ENCODE measurements at places on chromosomes 12 and 14.
A peak's percentile ranks its signal among the peaks of the same experiment; 100 is the strongest.

DNA sequence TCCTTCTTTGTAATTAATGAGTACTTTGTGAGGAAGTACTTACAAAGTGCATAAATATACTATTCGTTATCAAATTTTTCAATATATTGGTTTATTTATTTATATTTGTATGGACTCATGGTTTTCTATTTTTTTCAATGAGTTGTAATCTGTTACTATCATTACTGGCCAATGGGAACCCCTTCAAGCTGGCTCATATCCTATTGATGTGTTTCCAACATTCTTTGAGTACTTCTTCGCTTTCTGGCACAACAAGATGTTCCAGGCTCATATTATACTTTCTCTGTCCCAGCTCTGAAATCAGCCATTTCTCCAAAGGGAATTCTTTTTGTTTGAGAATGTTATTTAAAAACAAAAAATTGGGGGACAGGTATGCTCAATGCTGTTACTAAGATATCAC lies 17.5 kb downstream of the YBX3 start:
- DNase-seq, result no peak

GRCh38 chr12:94169495-94169894 lies 21.1 kb downstream of the PLXNC1 start:
- DNase-seq, result no peak

- no peak for DNase-seq
Measured at GRCh38 chr12:118064608-118065007, 3.6 kb upstream of the WSB2 start.

DNA sequence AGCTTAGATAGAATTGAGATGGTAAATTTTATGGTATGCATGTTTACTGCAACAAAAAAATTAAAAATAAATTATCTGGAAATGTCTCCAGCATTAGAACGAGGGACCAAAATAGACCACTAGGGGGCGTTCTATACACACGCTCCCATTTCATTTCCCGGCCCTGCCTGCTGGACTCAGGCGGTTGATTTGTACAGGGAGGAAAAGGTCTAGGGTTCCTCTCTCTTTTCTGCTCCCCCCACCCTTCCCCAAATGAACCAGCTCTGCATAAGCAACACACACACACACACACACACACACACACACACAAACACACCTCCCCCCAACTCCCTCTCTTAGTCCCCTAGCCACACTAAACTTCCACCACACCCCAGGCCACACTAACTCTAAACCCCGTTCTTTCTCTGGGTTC lies 7.8 kb upstream of the DTX1 start:
- peak; percentile 14 for DNase-seq

GRCh38 chr12:12510141-12510540 lies 52.5 kb downstream of the DUSP16 start:
- no peak for DNase-seq

DNA sequence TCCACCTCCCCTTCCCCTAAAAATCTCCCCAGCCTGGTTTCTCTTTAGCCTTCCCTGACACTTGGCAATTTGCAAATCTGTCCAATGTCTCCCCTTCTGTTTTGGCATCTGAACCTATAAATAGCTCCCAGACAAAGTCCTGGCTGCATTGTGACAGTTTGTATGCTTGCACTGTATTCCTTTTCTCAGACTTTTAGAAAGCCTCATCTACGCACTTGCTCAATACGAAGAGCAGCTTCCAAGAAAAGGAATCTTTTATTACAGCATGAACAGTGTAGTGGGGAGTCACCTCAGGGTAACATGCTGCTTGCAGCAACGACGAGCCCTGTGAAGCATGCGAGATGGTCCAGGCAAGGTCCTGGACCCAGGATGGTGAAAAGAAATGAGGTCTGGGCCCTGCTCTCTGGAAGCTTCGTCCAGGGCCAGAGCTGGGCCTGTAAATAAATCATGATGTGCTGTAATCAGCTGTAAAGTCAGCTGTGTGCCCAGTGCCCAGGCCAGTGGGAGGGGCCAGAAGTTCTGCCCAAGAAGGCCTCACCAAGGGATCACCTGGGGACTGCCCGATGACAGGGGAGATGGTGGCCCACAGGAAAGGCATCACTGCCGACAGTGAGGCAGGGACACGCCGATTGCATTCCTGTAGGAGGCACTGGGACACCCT lies 88.3 kb downstream of the RIN3 start:
- no peak for DNase-seq
